ENCODE measurements at places on chromosomes 7 and 10.

GRCh38 chr7:45236666-45237065 is 79.1 kb downstream of the RAMP3 start:
- DNase-seq, result no peak

DNA sequence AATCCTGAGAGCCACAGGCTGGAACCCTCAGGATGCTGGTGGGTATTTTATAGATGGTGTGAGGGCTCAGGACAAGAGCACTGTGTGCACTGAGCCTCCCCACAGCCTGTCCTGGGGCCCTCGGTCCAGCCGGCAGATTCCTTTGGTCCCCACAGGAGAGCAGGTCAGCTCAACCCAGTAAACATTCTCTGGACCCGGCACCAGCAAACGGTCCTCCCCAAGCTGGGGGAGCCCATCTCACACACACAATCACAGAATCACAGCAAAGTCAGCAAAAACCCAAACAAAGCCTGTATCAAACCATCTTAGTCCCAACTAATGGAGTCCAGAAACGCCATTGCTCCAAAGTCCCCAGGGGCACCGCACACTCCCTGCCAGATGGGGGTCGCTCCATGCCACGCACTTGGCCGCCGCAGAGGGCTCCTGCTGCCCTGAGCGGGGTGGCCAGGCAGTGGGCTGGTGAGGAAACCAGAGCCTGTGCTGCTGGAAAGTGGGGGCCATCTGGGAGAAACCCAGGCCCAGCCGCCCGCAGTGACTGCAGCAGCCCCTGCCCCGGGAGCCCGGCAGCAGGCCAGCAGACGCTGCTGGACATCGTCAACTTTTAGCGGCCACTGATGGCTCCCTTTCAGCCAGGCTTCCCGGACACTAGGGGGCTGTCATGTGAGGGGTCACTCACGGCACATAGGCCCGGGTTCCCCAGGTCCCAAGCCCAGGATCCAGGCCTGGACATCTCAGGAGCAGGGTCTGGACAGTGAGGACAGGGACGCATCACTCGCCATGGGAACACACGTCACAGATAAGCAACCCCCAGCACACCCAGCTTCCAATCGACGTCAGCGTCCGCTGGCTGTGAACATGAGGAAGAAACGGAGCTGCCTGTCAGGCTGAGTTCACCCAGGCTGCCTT is 52.6 kb downstream of the DPYSL4 start:
- no peak for DNase-seq

DNA sequence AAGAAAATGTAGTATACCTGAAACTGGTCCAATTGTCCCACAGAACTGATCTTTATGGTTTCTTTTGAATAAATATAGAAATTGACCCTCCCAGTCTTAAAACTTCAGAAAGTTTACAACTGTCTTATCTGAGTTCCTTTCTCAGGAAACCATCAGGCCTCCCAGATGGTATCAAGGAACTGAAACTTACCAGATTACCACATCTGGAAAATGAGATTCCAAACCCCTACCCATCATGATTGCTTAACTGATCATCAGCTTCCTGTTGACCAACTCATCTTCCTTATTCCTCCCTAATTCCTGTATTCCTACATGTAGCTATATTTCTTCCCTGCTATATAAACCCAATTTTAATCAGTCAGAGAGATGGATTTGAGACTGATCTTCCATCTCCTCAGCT is 5.5 kb downstream of the VWDE start:
- DNase-seq, result no peak

DNA sequence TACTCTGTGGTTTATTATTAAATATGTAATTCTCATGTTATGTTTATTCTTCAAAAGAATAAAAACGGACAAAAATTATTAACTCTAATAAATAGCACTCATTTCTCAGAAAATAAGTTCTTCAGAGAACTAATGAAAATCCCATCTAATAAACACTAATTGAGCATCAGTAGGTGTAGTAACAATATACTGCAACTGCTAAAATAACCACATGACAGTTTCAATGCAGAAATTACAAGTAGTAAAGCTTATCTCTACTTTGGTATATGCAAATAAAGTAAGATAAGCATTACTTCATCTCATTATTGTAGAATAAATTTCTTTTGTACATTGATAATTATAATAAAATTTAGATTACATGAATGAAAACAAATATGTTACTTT is 56.4 kb upstream of the DKK1 start:
- DNase-seq, result no peak

- DNase-seq, result no peak
Observed at GRCh38 chr10:130333185-130333584, 197.0 kb downstream of the GLRX3 start.

DNA sequence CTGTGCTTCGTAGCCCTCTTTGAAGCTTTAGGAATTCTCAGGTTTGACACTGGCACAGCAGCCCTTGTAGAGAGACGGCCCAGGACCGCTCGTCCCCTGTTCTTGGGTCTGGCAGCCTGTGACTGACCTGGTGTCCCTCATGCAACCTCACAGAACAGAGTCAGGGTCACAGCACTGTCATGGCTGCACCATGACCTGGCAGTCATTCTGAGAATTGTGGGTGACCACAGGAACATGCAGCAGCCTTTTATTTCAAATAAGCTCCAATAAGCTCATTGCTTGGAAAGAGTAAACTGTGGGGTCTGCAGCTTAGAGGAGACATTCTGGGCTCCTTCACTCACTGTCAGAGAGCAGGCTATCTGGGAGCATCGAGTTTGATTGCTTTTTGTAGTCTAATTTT is 42.5 kb downstream of the MYO1G start:
- no peak for DNase-seq

DNA sequence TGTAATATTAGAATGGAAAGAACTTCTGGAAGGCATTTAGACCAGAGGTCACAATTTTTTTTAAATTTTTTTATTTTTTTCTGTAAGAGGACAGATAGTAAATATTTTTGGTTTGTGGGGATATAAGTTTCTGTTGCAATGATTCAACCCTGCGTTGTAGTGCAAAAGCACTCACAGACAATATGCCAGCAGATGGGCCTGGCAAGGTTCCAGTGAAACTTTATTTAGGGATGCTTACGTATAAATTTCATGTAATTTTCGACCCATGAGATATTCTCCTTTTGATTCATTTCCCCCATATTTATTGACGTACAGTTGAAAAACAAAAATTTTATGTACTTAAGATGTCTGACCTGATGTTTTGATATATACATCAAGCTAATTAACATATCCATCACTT is 72.8 kb upstream of the NMT2 start:
- no peak for DNase-seq

GRCh38 chr10:109914966-109915365 is 8.3 kb downstream of the XPNPEP1 start:
- DNase-seq, result no peak

GRCh38 chr7:51009716-51010496 is 227.2 kb upstream of the GRB10 start:
- no peak for DNase-seq

- no peak for DNase-seq
Observed at GRCh38 chr7:32890793-32891042, 842 bp downstream of the KBTBD2 start.

GRCh38 chr10:24622781-24623301 is 100.8 kb downstream of the ARHGAP21 start:
- DNase-seq, result no peak

- no peak for DNase-seq
Observed at GRCh38 chr7:138247568-138248333, 171.5 kb downstream of the AKR1D1 start.

- no peak for DNase-seq
Observed at GRCh38 chr10:123621492-123621891, 44.7 kb upstream of the GPR26 start.

DNA sequence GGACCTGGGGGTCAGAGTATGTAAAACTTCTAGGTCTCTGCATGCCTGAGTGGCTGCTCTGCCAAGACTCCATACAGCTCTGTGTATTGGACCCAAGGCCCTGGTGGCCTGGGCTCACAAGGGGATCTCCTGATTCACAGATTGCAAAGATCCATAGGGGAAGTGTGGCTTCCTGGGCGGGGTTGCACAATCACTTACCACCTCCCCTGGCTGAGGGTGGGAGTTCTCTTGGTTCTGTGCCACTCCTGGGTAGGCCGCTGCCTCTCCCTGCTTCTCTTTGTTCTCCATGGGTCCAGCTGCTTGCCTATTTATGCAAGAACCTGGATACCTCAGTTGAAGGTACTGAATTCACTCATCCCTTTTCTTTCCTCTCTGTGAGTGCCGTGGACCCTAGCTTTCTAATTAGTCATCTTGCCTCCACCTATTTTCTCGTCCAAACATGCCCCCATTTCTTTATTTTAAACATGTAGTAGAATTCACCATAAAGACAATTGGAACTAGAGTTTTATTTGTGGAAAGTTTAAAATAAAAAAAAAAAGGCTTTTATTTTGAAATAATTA is 18.5 kb upstream of the AGR3 start:
- no peak for DNase-seq

- no peak for DNase-seq
Observed at GRCh38 chr7:104985259-104985617, 28.8 kb upstream of the KMT2E start.

GRCh38 chr7:25675789-25676474 is 447.6 kb upstream of the NPVF start:
- peak; percentile 36 for DNase-seq

DNA sequence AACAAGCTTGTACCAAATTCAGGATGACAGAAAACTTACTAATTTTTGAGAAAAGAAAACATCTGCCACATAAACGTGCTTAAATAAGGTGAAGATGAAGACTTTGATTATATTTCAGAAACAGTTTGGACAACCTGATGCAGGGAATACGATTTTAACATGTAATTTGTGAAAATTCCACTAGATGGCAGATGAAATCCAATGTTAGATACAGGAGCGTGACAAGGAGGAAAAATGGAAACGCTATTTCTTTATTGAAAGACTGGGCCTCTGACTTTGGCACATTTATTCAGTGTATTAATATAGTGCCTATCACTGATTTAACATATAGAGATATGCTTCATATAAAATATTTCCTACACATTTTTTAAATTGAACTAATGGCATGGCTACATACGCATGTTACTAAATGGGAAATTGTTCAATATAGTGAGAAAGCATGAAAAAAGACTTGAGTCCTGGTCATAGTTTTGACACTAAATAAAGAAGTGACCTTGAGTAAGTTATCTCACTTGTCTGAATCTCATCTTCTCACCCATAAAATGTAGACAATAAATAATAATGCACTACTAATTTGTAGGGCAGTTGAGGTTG is 60.7 kb downstream of the CD36 start:
- DNase-seq, result peak; percentile 36

- no peak for DNase-seq
Observed at GRCh38 chr10:130495891-130496636, 359.9 kb downstream of the GLRX3 start.

- no peak for DNase-seq
Observed at GRCh38 chr7:113339661-113340060, 221.3 kb upstream of the SMIM30 start.

GRCh38 chr7:150406567-150407421 is 27.7 kb downstream of the ZNF775 start:
- no peak for DNase-seq

GRCh38 chr7:130430841-130431666 is 9.8 kb downstream of the CEP41 start:
- DNase-seq, result peak; percentile 28

DNA sequence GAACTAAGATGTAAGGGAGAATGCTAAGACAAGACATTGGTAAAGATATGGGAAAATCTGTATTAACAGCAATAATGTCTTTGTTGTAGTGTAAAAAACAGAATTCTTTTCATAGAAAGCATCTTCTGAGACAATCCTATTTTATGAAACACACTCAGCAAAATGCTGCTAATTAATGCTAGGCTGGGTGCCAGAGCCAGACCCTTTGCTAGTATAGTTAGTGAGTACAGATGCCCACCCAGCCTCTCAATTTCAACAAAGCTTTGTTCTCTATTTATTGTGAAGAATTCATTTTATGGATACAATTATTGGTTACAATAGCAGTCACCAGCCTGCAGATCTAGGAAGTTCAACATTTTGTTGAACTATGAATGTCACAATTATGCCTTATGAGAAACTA is 131.0 kb downstream of the SEM1 start:
- DNase-seq, result peak; percentile 61

DNA sequence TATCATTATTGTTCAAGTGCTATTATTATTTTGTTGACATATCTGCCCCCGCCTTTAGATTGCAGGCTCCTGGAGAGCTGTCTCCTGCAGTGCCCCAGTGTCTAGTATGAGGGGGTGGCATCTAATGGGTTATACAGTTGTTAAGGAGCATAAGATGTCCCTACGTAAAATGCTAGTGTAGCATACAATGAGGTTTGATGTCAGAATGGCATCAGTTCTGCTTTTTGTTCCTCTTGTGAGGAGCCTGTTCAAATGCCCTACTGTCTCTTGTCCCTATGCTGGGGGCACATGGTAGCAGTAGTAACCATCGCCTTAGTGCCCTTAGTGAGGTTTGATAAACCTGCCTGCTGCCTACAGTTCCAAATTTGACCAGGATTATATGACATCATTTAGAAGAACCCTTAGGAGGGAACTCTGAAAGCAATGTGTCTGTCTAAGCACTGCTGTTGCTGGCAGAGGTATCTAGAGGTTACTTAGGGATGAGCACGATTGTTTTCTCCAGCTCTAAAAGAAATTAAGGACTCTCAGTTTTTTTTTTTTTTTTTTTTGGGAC is 9.7 kb downstream of the CREM start:
- DNase-seq, result no peak

- DNase-seq, result no peak
Observed at GRCh38 chr10:14736600-14737081, 38.1 kb downstream of the FAM107B start.

- DNase-seq, result no peak
Observed at GRCh38 chr7:27765841-27766240, 25.9 kb downstream of the TAX1BP1 start.

DNA sequence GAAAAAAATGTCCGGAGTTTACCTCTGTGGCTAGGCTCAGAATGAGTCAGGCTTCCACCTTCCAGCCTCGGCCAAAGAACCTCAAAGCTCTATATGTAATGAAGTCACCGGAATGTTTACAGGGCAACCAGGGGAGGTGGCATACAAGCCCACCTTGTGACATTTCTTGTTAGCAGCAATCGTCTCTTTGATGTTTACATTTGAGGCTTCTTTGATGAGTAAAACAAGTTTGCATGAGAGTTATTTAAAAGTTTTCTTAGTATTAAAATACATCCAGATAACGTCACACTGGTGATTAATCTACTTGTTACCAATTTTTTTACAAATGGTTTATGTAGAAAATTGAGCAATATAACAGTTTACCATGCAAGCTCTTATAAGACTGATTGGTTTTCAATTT is 133.1 kb upstream of the ADAM12 start:
- DNase-seq, result no peak

GRCh38 chr7:100185726-100186125 is 8.0 kb downstream of the STAG3 start:
- DNase-seq, result no peak

- DNase-seq, result no peak
Observed at GRCh38 chr10:119007211-119007574, 22.3 kb upstream of the NANOS1 start.

GRCh38 chr10:91366704-91367103 is 43.4 kb upstream of the HECTD2 start:
- DNase-seq, result no peak

GRCh38 chr7:24129597-24129996 is 154.4 kb upstream of the NPY start:
- DNase-seq, result no peak
